Vagina (tissue), 2 donors: ENCODE measurements at places on chromosomes 2 and 18.
A peak's percentile ranks its signal among the peaks of the same experiment; 100 is the strongest.

DNA sequence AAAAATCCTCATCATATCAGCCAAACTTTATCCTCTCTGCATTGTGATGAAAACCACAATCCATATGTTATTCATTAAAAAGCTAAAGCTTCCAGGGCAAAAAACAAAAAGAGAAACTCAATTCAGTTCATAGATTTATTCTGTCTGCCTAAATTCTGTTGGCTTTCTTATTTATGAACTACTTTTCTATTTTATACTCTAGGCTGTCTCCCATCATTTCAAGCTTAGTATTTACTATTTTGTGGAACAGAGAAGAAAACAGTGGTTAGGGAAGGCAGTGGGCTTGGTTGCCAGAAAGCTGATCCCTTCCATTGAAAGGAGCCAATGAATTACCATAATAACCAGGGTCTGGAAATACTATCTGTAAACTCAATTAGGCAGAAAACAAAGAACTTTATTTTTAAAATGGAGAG lies 71.8 kb downstream of the RAPH1 start:
- no peak overlapping the region for H3K4me3 ChIP-seq
- no peak for DNase-seq
- H3K27ac ChIP-seq: no peak overlapping the region
- H3K36me3 ChIP-seq: peaks cover 15% of the 10 kb centered on the region
- no peaks in the 10 kb centered on the region for H3K27me3 ChIP-seq

DNA sequence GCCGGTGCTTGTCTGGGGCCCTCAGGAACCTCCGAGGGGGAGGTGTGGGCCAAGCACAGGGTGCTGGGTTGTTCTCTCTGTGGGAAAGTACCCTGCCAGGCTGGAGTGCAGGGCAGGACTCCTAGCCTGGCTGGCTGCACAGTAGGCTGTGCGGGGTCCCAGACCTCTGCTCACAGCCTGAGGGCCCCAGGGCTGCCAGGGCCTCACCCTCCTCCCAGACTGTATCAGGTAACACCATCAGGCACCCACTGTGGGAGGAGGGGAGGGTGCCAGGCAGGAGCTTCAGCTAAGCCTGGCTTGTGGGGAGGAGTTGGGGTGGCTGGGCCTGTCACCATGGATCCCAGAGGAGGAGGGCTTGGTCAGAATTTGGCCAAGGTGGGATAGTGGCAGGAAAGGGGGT lies 211.9 kb upstream of the SMAD2 start:
- no peak for DNase-seq
- H3K4me3 ChIP-seq: no peak overlapping the region
- H3K4me1 ChIP-seq: peaks cover 43% of the 10 kb centered on the region

DNA sequence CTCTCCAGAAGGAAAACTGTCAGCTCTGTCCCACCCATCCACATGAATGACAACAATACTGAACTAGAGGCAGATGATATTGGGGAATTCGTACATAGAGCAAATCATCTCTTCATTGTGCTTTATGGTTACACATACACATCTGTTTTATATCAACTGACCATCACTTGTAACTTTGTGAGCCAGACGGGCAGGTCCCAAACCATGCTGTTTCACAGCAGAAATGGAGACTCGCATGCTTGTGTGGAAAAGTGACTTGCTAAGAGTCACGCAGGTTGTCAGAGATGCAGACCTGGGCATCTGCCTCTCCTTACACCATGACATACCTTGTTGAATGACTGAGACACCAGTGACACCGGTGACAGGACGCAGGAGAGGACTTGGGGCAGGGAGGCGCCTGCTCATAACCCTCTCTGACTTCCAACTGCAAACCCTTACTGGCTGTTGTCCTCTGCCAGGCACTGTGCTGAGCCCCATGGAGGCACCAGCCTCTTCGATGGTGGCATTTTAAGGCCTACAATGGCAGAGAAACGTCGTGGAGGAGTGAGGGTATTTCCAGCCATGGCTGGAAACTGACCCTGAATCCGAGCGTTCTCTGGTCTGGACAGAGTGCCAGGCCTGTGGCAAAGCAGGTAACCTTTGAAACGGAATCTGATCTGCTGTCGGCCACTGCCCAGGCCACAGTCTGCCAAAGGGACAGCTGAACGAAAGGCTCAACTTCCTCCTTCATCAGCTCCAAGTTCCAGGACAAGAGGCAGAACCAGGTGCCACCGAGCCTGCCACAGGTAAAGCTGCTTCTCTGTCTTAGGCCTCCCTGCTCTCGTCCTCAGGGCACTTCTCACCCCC lies 26.9 kb upstream of the ROCK2 start:
- H3K4me1 ChIP-seq: peaks cover 42% of the 10 kb centered on the region
- no peak for DNase-seq
- no peak overlapping the region for H3K27ac ChIP-seq
- H3K27me3 ChIP-seq: no peaks in the 10 kb centered on the region
- no peaks in the 10 kb centered on the region for H3K36me3 ChIP-seq
- H3K4me3 ChIP-seq: no peak overlapping the region

DNA sequence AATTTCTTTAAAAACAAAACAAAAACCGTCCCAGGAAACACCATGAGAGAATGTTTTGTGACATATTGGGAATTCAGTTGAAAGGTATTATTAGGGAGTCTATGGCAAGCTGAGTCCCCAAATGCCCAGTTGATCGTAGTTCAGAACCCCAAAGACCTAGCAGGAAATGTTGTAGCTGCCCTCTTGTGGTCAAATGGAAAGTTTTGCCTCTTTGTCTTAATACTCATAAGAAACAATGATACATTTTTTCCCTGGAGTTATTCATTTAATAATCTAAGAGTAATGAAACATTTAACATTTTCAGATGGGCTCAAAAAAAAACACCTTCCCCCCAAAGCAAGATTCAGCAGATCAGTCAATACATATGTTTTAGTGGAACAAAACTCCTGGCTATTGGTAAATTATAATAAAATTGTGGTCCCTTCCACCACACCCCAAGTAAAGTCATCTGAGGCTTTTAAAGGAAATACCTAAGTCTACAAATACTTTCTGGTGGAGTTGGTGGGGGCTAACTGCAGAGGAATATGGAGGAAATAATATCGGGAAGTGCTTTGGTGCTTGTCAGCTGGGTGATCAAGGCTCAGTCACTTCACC lies 37.8 kb upstream of the EFEMP1 start:
- DNase-seq: no peak
- no peak overlapping the region for H3K27ac ChIP-seq
- peaks cover 20% of the 10 kb centered on the region for H3K4me1 ChIP-seq
- H3K27me3 ChIP-seq: no peaks in the 10 kb centered on the region
- H3K36me3 ChIP-seq: no peaks in the 10 kb centered on the region

DNA sequence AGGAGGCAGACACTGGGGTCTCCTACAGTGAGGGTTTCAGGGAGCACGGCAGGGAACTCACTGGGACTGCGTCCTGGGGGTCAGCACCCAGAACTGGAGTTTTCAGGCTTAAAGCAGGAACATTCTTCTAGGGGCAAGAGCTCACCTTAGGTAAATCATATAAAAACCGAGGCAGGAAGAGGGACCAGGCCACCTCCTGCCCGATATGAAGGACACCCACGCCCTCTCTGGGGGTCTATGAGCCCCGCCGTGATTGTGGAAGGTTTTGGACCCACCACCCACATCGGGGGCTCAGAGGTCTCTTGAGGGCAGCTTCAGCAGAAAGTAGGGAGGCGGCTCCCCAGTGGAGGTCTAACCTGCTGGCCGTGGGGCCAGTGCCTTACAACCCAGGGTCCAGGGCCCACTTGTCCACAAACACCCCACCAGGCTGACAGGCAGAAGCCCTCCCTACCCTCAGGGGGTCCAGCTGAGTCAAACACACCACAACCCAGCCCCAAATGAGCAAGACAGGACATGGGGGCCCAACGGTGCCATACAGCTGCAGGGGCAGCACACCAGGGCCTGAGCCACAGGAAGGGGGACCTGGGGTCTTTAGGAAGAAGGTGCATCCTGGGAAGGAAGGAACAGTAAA lies 25.3 kb downstream of the CROCC2 start:
- no peaks in the 10 kb centered on the region for H3K36me3 ChIP-seq
- no peak overlapping the region for H3K27ac ChIP-seq
- H3K4me1 ChIP-seq: no peaks in the 10 kb centered on the region
- no peaks in the 10 kb centered on the region for H3K27me3 ChIP-seq

GRCh38 chr2:112607680-112608438 lies 23.4 kb downstream of the CHCHD5 start:
- no peak for DNase-seq
- H3K4me3 ChIP-seq: no peak overlapping the region
- H3K4me1 ChIP-seq: no peaks in the 10 kb centered on the region
- H3K27me3 ChIP-seq: no peaks in the 10 kb centered on the region
- H3K27ac ChIP-seq: no peak overlapping the region
- no peaks in the 10 kb centered on the region for H3K36me3 ChIP-seq

DNA sequence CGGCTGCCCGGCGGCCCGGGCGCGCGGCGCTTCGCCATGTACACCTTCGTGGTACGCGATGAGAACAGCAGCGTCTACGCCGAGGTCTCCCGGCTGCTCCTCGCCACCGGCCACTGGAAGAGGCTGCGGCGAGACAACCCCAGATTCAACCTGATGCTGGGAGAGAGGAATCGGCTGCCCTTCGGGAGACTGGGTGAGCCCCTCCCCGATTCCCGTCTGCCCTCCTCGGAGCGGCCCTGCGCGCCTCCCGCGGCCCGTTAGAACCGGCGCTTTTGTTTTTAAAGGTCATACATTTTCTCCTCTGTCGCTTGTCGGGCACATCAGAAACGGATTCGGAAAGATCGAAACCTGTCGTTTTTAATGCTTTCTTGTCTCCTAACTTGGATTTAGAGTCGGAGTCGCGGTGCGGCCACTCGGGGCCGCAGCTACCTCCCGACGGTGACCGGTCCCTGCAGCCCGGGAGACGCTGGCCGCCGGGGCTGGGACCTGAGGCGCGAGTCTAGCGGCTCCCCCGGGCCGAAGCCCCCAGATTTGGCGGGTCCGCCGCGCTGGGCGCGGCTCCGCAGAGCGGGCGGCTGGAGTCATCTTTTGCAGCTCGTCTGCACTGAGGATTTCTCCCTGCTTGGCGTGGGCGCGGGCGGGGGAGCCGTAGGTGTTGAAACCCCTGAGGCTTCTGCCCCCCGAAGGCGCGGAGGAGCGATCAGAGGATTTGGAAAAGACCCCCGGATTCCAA lies 519 bp downstream of the TTL start:
- peaks cover 18% of the 10 kb centered on the region for H3K4me1 ChIP-seq
- no peak for DNase-seq
- H3K4me3 ChIP-seq: peak overlapping the region; percentile 73

GRCh38 chr2:42744545-42745082 lies 19.3 kb downstream of the OXER1 start:
- no peak overlapping the region for H3K27ac ChIP-seq
- H3K4me3 ChIP-seq: no peak overlapping the region
- H3K36me3 ChIP-seq: no peaks in the 10 kb centered on the region
- DNase-seq: no peak
- H3K4me1 ChIP-seq: no peaks in the 10 kb centered on the region

DNA sequence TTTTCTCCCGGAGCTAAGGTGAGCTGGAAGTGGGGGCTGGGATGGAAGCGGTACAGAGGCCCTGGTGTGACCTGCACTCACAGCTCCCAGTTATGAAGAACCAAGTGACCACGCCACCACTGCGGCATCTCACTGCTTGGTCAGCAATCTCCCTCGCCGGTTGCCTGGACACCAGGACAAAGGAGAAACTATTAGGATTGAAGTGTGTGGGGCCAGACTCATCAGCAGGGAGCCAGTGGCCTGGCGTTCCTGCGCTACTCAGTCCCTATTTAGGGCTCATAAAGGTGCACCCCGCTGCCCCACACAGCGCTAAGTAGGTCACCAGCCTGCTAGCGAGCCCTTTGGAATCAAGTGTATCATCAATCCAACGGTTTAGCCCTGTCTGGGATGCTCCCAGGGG lies 82.9 kb downstream of the ZCCHC2 start:
- no peaks in the 10 kb centered on the region for H3K36me3 ChIP-seq
- H3K27me3 ChIP-seq: no peaks in the 10 kb centered on the region
- H3K27ac ChIP-seq: no peak overlapping the region
- H3K4me3 ChIP-seq: no peak overlapping the region

DNA sequence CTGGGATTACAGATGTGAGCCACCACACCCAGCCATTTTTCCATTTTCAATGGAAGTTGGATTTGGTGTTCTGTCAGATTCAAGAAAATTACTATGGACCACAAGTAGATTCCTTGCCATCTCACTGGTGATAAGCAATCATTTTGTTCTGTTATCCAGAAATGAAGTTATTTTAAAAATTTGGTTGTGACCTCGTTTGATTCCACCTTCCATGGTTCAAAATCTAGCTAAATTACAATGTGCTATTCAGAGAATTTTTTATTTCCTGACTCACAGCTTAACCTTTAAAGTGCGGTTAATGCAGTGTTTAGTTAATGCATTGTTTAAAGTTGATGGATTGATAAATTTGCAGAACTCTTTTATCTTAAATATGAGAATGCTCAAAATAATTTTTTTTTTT lies 243.2 kb upstream of the BOD1L2 start:
- no peak overlapping the region for H3K27ac ChIP-seq
- no peaks in the 10 kb centered on the region for H3K4me1 ChIP-seq
- H3K36me3 ChIP-seq: no peaks in the 10 kb centered on the region
- no peak overlapping the region for H3K4me3 ChIP-seq
- no peaks in the 10 kb centered on the region for H3K27me3 ChIP-seq

DNA sequence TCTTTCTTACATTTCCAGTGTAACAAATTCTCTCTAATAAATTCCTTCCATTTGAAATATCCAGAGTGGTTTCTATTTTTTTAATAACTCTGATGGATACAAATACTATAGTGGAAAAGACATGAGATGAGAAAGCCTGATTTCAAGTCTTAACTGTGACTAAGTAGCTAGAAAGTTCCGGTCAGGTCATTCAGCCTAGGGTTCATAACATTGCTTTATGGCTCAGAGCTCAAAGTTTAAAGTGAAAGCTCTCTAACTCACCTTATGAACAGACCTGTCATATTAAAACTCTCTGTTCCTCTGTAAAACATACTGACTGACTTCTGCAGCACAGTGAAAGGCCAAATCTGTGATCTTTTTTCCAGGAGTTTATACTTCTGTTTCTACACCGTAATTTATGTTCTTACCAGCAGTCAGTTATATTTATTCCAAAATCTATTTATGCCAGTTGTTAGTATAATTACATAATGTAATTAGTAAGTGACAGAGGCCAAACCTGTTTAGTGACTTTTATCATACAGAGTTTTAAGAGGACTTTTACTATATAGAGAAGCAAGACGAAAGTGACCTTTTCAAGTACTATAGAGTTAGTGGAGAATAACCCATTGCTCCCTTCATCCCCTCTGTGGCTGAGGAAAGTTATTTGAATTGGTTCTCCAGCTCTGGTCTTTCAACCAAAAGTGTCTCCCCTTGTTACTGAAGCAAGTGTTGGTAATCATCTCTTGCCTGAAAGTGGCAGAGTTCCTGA lies 118.8 kb upstream of the PDE1A start:
- H3K36me3 ChIP-seq: no peaks in the 10 kb centered on the region
- H3K4me3 ChIP-seq: no peak overlapping the region
- no peak for DNase-seq
- H3K4me1 ChIP-seq: no peaks in the 10 kb centered on the region
- H3K27ac ChIP-seq: no peak overlapping the region
- H3K27me3 ChIP-seq: no peaks in the 10 kb centered on the region
